ENCODE measurements at places on chromosomes 11 and 22.

- DNase-seq, result no peak
Observed at GRCh38 chr22:37996079-37996478, 11.7 kb upstream of the SOX10 start.

DNA sequence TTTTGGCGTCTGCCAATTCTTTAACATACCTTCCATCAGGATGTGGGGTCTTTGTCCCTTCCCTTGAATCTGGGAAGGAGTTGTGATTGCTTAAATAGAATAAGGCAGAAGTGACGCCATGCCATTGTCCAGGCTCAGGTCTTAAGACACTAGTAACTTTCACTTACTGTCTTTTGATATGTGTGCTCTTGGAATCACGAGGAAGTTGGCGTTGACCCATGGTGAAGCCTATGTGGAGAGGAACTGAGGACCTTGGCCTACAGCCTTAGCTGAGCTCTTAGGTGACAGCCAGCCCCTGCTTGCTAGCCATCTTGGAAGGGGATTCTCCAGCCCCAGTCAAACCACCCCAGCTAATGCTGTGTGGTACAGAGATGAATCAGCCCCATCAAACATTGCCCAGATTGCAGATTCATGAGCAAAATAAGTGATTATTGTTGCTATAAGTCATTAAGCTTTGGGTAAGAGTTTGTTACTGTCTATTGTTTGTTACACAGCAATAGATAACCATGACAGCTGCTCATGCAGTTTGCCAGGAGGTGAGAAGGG is 17.6 kb upstream of the CLPB start:
- no peak for DNase-seq

DNA sequence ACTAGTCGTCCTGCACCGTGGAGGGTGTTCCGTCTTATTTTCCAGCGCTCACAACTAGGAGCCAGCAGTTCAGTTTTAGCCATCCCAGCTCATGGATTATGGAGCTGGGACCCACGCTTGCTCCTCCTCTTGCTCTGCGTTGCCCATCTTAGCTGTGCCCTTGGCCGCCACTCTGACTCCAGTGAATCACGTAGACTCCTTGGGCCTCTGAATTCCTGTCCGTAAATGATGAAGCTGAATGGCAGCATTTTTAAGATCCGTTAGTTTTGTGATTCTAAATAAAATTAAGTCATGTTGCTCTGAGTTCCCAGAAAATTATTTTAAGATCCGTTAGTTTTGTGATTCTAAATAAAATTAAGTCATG is 23.8 kb downstream of the BCR start:
- DNase-seq, result no peak

DNA sequence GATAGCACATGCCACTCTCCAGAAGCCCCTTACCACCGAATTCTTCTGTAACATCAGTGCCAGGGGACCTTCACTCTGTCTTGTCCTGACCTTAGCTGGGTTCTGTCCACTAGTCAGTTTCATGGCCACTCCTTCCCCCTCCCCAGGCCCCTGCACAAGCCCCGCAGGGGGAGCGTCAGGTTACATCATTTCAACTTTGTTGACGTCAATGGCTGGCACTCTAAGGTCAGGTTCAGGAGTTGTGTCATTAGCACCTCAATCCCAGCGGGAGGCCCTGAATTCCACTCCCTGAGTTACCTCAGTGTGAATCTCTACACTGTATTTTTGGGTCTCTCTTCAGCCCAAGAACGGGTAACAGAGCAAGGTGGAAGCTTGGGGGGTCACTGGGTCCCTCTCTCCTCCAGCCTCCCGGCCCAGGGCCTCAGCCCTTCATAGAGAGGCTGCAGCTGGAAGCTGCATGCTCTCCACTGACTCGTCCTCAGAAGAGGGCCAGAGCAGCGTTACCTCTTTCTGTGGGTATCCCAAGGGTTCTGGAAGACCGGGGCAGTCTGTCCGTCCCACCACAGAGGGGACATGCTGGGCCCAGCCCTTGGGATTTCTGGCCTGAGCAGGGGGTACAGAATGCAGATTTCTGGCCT is 10.3 kb downstream of the USH1C start:
- no peak for DNase-seq

GRCh38 chr22:46004105-46004866 is 27.3 kb upstream of the WNT7B start:
- no peak for DNase-seq

- no peak for DNase-seq
Observed at GRCh38 chr11:34480314-34480713, 33.3 kb downstream of the ELF5 start.

GRCh38 chr11:2041153-2041552 is 43.5 kb upstream of the H19 start:
- no peak for DNase-seq

DNA sequence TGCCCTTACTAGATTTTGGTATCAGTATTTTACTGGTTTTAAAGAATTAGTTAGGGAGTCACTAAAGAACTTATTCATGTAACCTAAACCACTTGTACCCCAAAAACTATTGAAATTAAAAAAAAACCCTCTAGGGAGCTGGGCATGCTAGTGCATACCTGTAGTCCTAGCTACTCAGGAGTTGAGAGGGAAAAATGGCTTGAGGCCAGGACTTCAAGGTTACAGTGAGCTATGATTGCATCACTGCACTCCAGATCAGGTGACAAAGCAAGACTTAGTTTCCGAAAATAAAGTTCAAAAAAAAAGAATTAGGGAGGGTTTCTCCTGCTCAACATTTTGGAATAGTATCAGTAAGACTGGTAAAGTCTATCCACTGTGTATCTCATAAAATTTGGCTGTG is 364.4 kb upstream of the LUZP2 start:
- DNase-seq, result no peak

- no peak for DNase-seq
Observed at GRCh38 chr11:20278727-20279126, 84.8 kb upstream of the HTATIP2 start.

GRCh38 chr22:38005943-38006342 is 21.6 kb upstream of the SOX10 start:
- DNase-seq, result no peak

DNA sequence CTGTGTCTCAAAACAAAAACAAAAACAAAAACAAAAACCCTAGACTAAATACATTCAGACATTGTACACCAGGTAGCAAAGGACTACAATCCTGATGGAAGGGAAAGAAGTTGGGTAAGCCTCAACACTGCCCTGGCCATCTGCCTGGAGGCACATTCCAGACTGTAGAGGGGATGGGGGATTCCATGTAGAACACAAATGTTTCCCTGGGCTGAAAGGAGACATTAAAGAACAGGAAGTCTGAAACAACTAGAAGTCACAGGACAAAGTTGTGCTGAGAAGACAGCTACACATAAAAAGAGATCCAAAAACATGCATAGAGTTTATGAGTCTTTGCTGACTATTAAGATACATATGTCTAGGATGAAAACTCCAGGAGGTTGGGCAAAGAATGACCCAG is 83.9 kb downstream of the RRAS2 start:
- no peak for DNase-seq

DNA sequence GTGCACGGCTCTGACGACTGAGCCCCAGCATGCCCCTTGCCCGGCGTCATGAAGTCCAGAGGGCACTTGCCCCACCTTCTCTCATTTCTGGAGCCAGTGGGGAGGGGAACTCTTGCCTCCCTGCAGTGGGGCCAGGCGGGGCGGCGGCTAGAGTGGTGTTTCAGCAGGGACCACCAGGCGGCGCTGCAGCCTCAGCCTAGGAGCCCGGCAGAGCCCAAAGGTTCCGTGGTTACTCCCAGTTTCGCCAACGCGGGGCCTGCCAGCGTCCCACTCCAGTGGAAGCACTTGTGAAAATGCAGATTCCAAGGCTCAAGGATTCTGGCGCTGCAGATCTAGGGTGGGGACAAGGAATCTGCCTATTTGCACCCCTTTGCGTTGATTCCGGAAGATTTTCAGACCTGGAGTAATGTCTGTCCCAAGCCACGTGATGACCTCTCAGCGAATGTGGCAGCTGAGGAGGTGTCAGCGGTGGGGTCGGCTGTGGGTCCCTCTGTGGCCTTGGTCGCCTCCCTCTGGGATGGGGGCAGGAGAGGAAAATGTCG is 55.7 kb downstream of the CD82 start:
- no peak for DNase-seq

GRCh38 chr11:3219281-3219892 is 774 bp upstream of the MRGPRG start:
- no peak for DNase-seq

GRCh38 chr11:95790933-95791708 is 823 bp downstream of the CEP57 start:
- peak; percentile 9 for DNase-seq

- DNase-seq, result no peak
Observed at GRCh38 chr22:32199961-32200360, 4.9 kb downstream of the RFPL2 start.

DNA sequence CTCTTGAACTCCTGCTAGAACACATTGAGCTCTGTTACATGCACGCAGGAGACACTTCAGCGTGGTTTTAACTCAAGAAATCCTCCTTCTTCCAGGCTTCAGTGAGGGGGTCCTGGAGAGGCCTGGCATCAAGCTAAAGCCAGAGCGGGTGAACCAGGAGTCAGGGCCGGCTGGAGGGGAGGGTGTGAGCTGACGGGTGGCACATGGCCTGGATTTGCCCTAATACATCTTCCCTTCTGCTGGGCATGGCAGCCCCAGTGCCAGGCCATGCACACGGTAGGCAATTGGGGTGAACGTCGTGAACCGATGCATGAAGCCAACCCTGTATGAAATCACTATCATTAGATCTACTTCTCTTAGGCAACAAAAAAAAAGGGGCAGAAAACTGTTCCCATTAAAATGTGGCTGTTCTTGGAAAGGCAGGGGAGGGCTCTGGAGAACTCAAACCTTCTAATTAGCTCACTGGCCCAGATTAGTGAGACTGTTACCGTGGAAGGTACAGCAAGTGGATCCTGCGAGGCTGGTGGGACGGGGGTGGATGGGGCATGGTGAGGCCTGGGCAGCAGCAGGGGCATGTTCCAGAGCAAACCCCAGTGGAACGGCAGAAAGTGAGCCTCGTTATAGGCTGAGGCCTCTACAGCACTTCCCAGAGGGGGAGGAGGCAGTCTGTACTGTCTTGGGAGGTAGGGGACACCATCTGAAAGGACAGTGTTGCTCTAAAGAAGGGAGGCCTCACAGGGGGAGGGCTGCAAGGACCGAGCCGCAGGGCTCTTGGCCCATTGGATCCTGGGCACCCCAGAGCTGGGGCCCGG is 10.6 kb downstream of the IFT27 start:
- DNase-seq, result no peak

GRCh38 chr11:59117774-59118173 is 10.7 kb downstream of the FAM111B start:
- no peak for DNase-seq

- DNase-seq, result no peak
Observed at GRCh38 chr11:29641201-29641600, 375.6 kb downstream of the KCNA4 start.

GRCh38 chr11:46413760-46414465 is 22.3 kb upstream of the CHRM4 start:
- no peak for DNase-seq

DNA sequence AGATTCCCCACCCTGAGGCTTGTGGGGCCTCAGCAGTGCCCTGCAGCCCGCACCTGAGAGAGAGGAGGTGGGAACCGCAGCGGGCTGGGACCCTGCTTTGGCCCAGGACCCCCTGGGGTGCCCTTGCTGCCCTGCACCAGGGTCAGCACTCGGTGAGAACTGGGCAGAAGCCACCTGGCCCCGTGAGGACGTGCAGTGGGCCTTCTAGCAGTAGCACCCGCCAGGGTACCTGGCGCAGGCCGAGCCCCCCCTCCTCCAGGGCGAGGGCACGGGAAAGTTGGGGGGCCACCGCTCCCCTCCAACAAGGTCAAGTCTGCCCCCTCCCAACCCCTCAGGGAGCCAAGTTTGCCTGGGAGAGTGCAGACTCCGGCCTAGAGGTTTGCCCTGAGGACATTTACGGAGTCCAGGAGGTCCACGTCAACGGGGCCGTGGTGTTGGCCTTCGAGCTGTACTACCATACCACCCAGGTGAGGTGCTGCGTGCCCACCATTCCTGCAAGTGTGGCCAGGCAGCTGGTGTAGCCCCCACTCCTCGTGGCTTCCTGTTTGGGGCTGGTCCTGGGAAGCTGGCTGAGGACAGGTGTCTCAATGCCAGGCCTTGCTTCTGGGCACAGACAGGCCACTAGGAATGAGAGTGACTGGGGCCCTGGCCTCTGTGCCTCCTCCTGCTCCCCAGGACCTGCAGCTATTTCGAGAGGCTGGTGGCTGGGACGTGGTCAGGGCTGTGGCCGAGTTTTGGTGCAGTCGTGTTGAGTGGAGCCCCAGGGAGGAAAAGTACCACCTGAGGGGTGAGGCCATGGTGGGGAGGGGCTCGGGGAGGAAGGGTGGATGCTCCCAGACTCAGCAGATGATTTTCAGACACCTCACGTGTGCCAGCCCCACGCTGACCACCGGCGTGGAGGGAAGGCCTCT is 3.5 kb downstream of the PGGHG start:
- DNase-seq, result no peak

All from non-pigmented ciliary epithelial cell (primary cell).